ENCODE measurements at places on chromosomes 3 and 15.

DNA sequence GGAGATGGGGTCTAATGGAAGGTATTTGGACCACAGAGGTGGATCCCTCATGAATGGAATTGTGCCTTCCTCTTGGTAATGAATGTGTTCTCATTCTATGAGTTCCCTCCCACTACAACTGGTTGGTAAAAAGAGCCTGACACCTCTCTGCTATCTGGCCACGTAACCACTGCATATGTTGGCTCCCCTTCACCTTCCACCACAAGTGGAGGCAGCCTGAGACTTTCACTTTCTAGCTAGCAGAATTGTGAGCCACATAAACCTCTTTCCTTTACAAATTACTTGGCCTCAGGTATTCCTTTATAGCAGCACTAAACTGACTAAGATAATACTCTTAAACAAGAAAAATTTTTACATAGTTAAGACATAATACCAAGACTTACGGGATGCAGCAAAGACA is 155.3 kb downstream of the NR1I2 start:
- no peak for DNase-seq

DNA sequence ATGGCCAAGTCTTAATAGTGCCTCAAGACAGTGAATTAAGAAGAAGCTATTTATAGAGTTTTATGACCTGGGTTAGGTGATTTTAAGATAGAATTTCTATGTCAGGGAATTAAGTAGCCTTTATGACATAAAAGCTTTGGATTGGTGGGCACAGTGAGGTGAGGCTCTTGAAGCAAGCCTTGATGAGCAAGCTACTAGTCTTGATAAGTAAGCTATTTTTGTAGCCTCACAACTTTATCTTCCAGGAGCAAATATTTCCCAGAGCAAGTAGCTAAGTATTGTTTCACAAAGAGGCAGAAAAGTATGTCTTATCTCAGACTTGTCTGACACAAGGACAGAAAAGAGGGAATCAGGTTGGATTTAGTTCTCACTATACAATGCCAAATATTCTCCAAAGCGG is 491.7 kb upstream of the RASGRP1 start:
- no peak for DNase-seq

DNA sequence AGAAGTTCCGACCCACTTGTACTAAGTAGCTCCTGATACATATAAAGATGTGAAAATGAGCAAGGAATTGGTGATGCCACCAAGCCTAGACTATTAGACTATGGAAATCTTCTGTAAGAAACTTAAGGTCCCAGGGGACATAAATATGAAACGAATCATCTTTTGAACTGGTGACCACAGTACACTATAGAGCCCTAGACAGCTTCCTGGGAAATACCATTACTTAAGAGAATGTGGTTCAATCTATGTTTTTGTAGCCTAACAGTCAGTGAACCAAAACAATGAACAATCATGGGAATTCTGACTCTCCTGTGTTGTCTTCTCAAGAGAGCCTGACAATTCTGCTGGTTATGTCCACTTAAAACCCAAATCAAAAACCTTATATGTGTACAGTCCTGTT is 191.6 kb downstream of the GREM1 start:
- no peak for DNase-seq

DNA sequence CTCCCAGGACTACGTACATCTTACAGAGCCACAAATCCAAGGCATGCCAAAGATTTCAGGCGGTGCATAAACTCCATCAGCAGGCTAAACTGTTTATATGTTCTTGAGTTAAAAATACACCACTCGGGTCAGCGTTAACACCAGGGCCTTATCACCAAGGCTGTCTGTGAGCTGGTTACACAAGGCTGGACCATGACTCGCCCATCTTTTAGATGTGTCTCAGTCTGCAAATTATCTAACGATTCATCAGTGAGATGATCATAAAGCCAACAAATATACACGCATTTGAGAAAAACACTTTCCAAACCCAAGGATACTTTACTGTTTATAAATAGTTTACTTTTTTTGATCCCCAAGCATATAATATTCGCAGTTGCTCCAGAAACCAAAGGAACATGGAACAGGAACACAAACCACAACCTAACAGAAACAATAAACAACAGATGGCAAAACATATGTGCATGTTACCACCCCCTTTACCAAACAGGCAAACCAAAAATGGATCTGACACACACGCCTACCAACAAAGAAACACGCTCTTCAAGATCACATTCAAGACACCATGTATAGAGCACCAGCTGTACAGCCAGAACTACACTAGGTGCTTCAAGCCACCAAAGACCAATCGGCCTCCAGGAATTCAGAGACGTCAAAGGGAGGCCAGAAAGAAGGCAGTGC is 15.4 kb downstream of the LRIG1 start:
- no peak for DNase-seq

- DNase-seq = no peak
Measured at GRCh38 chr3:138941259-138941885, 5.6 kb downstream of the FOXL2 start.

- no peak for DNase-seq
Measured at GRCh38 chr3:159629329-159630084, 359.1 kb upstream of the IL12A start.

Measured in effector CD4-positive, alpha-beta T cell (primary cell).